Stimulated activated CD4-positive, alpha-beta T cell treated with anti-CD3 and anti-CD28 coated beads, Interleukin-15, amount 100 ng/mL, for 24 hours (primary cell): ENCODE measurements at places on chromosomes 12 and 14.

GRCh38 chr12:70197345-70197744, 45.9 kb upstream of the CNOT2 start:
- DNase-seq = no peak

GRCh38 chr14:88023658-88024187, 18.8 kb downstream of the GPR65 start:
- DNase-seq = no peak

DNA sequence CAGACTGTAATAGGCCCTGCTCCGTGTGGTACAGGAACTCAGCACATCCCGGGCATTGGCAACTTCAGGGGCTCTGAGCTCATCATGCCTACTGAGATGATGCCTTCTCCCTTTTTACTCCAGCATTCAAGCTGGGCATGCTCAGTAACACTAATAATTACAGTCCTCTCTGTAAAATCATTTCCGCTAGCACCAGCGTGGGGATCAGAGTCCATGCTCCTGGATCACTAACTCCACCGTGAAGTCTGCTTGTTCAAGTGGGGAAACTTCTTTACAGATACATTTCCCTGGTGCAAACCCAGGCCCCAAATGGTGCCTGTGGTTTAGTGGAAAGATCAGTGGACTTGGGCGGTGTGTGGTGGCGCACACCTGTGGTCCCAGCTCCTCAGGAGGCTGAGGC, 16.7 kb downstream of the CLSTN3 start:
- no peak for DNase-seq

DNA sequence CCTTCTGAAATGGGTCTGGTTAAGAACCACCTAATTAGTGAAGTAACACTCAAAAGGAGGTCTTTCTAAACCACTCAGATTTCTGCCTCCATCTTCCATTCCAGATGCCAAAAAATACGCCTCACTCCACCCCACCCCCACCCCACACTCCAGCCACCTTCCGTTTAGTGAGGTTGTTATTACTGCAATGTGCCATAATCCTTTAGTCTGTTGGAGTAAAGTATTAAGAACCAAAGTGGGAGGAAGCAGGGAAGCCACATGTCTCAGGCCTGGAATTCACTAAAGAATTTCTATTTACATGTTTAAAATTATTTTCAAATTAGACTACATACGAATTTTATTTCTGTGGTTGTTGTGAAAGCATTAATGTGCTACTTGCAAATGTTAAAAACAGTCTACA, 7.4 kb downstream of the KIF21A start:
- DNase-seq = no peak

DNA sequence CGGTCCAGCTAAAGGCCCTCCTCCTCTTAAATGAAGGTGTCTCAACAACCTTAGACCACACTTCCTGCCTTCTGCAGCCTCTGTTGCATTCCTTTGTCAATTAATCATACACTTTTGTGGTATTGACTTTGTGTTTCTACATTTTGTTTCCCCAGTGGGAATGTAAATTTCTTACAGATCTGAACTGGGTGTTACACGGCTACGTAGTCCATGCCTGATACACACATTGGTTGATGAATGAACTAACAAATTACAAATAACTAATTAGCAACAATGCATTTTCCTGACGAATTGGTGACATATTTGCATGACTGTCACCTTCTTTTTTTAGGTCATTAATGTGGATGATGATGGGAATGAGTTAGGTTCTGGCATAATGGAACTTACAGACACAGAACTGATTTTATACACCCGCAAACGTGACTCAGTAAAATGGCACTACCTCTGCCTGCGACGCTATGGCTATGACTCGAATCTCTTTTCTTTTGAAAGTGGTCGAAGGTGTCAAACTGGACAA, 15.2 kb upstream of the CCT2 start:
- DNase-seq = no peak

- peak; percentile 37 for DNase-seq
These were observed 4.4 kb upstream of the TINF2 start for GRCh38 chr14:24246765-24247212.

- DNase-seq = no peak
These were observed 16.5 kb downstream of the HEBP1 start for GRCh38 chr12:12983420-12984035.
